ENCODE measurements at places on chromosomes 16 and 17.

- DNase-seq, result no peak
Measured at GRCh38 chr17:27442702-27443101, 13.5 kb upstream of the KSR1 start.

- no peak for DNase-seq
Measured at GRCh38 chr17:83186226-83186625, 106.8 kb downstream of the METRNL start.

DNA sequence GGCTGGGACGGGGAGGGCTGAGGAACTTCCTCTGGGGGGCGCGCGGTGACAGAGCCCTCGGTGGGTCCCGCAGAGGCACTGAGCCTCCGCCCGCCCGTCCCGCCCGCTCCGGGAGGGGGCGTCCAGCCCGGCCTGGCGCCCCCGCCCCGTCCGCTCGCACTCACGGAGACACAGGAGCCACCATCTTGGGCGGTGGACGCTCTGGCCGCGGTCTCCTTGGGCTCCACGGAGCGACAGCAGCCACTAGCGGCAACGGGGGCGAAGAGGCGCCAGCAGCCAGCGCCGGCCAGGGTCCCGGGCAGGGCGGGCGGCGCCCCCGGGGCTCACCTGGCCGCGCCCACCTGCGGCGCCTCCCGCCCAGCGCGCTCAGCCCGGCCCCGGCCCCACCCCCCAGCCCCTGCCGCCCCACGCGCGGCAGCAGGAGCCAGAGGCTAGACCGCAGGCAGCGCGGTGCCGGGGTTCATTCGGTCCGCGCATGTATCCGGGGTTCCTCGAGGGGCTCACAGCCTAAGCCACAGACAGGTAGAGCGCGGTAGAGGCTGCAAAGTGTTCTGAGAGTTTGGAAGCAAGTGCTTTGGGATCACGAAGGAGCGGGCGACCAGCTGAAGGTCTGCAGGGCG lies at the start of gene C17orf113:
Gene C17orf113, minus strand, starts transcription at position 209 of the 620 bp plus-strand sequence. CDS start 7,225 bp downstream, outside the sequence.
- DNase-seq, result peak; percentile 51

GRCh38 chr17:81272616-81273015 lies 22.5 kb downstream of the SLC38A10 start:
- no peak for DNase-seq

DNA sequence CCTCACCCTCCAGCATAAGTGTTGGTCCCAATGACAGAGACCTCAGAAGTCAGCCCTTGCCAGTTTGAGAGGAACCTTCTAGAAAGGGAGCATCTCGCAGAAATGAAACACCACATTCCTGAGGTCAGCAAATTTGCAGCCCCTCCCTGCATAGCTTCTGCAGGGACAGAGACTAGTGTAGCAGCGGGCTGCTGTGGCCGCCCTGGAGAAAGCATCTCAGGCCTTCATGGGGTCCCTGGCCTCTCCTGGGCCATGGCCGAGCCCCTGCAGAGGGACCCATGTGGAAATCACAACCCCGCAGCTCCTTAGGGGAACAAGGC lies 11.4 kb downstream of the HS3ST6 start:
- no peak for DNase-seq

DNA sequence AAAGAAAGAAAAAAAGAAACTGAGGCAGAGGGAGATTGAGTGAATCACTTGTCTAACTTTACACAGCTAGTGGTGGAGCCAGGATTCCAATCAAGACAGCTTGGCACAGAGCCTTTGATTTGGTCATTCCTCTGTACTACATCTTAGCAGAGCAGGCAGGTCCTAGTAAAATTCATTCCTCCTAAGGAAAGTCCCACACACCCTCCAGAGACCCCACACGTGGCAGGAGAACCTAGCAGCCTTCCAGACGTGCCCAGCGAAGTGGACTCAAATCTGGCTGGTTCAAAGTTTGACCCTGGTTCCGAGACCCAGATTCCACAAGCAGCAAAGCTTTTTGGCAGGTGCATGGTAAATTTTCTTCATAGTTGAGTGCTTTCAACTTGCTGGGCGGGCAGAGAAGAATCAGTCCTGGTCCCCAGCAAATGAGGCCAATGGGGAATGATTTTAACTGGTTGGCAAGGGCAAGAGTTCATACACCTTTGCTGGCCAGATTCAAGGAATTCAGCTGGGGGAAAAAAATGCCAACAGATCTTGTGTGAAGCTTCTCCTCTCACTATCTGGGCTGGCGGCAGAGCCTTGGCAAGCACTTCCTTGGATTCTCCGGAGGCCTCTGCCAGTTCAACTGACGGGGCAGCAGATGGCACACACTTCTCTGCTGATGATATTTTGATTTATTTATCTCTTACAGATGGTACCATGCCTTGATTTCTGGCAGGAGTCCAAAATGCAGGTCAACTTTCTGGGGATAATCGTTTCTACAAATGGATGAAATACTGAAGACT lies 82.4 kb downstream of the GSG1L start:
- DNase-seq, result no peak

- no peak for DNase-seq
Measured at GRCh38 chr16:78216166-78216745, 116.8 kb downstream of the WWOX start.

GRCh38 chr17:33981711-33982601 lies 273.1 kb upstream of the CCL2 start:
- DNase-seq, result no peak

DNA sequence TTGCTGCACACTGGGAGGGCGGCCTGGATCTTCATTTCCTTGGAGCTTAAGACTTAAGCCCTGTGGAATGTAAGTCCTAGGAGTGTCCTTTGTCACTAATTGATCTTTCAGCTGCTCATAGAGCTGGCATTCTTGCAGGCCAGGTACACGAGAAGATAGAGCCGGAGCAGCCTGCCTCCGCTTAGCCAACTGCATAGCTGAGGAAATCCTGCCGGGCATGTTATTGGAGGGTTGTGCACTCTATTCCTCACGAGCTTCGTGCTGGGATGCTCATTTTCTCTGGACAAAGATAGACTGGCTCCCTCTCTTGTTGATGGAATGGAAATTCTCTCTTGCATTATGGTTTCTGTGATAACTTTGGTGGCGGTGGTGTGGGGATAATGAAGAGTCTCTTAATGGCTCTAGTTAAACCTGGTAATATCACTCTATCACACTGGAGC lies 76.9 kb downstream of the RPA1 start:
- DNase-seq, result no peak

DNA sequence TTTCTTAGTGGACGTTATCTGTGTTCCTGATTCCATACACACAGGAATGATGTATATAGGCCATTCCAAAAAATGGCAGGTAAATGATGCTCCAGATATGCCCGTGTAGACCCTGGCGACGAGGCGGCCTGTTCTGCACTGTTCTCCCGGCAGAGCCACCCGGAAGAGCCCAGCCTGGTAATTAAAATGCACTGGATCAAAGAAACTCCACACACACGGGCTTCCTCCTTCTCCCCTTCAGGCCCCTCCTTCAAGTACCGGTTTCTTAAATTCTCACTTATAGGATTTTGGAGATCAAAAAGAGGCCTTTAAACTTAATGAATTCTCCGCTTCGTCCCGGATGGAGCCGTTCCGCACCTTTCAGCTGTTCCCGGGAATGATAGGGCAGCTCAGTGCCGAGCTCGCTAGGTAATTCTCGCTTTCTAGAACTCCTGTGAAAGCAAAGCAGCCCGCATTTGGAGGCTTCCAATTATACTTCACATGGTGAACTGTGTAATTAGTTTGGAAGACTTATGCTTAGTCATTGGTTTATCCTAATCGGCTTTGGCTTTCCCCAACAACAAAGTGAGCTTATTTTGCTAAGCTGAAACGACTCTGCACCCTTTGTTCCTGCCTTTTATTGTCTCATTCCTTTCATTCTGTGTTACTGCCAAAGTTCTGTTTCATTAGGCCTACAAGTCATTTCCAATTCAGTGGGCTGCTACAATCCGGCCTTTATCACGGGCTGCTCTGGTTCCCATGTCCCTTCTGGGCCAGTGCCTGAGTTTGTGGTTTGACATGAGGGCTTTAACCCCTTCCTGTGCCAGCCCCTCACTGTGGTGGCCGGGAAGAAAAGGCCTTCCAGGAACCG lies 150.0 kb downstream of the MSI2 start:
- DNase-seq, result no peak

DNA sequence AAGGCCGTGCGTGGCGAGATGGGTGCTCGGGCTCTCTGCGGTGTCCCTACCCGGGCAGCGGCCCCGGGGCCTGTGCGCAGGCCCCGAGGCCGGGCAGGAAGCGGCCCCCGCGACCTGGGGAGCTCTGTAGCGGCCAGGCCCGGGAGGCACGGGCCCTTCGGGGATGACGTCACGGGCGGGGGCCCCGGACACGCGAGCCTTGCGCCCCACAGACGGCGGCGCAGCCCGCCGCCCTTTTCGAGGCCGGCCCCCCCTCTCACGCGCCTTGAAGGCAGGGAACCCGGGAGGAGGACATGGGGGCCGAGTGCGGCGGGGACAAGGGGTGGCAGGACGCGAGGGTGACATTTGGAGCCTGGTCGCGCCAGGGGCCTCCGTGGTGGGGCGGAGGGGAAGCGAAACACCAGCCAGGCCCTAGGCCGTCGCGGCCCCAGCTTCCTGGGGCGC lies 1.1 kb downstream of the RAI1 start:
- DNase-seq, result peak; percentile 63

DNA sequence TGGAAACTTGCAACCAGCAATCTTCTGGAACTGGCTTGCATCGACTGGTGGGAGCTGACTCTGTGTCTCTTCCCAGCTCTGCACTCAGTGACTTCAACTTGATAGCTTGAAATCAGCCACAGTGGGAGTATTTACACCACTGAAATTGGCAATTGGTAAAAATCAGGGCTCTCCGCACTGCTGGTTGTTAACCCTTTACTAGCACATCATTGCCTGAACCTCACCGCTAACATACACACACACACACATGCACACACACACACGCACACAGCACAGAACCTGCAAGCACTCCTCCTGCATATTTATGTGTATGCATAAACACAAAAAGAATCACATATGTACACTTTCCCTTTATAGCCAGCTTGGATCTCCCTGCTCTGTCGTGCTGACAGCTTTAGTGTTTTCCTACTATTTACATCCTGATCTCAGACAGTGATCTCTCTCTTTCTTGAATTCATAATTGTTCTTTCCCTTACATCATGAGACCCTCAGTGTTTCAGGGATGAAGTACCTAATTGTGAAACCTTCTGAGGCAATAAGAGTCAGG lies 7.9 kb upstream of the TMIGD1 start:
- DNase-seq, result no peak

- DNase-seq, result no peak
Measured at GRCh38 chr17:31488982-31489294, 97.5 kb downstream of the RAB11FIP4 start.

GRCh38 chr17:63928172-63928666 lies 3.9 kb downstream of the CD79B start:
- no peak for DNase-seq

GRCh38 chr17:50146230-50146926 lies 4.1 kb downstream of the PPP1R9B start:
- no peak for DNase-seq

GRCh38 chr17:55265311-55266021 lies 706 bp downstream of the HLF start:
- DNase-seq, result peak; percentile 17

- DNase-seq, result no peak
Measured at GRCh38 chr17:66348584-66349165, 46.3 kb downstream of the PRKCA start.

DNA sequence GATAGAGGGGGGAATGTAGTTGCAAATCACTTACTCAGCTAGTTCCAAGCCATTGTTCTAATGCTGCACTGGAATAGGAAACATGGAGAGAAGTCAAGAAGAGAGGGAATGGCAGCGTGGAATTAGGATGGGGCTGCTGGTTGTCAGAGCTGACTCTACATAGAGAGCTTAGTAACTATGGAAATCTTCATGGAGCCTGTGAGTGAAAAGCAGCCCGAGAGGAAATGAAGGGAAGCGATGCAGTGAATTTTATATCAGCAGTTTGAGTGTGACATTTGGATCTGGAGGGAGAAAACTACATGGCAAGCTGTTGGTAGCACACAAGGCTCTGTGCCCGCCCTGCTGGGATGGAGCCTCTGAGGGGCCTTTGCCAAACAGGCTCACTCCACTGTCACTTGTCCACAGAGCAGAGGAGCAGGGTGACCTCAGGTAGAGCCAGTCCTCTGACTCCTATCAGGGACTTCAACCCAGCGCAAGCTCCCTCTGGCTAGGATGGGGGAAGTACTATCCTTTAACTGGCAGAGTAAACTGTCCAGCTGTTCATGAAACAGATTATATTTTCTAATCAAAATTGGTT lies 27.9 kb upstream of the PMFBP1 start:
- DNase-seq, result no peak

DNA sequence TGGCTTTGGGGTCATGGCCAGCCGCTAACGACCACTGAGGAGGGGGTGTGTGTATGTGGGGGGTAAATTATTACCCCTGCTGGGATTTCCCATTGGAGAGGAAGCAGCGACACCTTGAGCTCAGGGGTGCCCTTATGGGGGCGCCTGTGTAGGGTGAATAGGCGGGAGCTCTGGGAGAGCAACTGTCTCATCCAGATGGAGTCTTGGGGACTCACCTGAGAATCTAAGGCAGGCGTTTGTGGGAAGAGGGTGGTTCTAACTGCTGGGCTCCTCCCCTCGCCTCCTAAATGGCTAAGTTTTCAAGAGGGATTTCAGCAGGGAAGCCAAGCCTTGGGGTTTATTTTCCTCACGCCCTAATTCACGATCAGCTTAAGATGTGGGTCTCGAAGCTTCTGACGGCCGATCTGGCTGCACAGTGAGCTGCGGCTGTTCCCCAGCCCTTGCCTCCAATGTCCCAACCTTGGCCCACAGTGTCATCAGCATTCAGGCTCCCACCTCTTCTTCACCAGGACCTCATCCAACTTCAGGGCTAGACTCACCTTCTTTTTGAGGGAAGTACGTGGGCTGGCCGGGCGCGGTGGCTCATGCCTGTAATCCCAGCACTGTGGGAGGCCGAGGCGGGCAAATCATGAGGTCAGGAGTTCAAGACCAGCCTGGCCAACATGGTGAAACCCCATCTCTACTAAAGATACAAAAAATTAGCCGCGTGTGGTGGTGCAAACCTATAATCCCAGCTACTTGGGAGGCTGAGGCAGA lies 136.9 kb upstream of the EEF2KMT start:
- DNase-seq, result no peak

GRCh38 chr17:21678393-21679081 lies 13.8 kb upstream of the KCNJ18 start:
- DNase-seq, result no peak

DNA sequence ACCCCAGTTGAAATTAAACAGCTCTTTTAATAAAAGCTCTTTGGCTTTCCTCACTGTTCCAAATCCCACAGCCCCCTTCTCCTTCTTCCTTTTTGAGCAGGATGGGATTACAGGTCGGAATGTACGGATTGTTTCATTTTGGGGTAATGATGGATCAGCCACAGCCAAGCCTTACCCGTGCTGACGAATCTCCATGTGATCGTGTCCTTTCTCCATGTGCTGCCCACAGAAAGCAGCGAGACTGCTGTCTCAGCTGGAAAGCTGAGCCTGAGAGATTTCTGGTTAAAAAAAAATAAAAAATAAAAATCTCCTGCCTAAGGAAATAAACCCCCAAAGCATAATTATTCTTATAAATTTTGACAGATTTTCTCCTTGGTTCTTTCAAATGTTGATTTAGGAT lies 276.6 kb downstream of the CPPED1 start:
- no peak for DNase-seq

GRCh38 chr17:78589885-78590284 lies 12.7 kb upstream of the DNAH17 start:
- DNase-seq, result no peak
